ENCODE measurements at places on chromosomes 2 and 18.

GRCh38 chr2:235643680-235644511 is 150.1 kb downstream of the AGAP1 start:
- DNase-seq = no peak

- DNase-seq = no peak
These were observed 6.2 kb downstream of the KANSL3 start for GRCh38 chr2:96631804-96632435.

- peak; percentile 48 for DNase-seq
These were observed 3.0 kb upstream of the CEP68 start for GRCh38 chr2:65053199-65053598.

GRCh38 chr2:120482334-120482733 is 136.4 kb downstream of the INHBB start:
- DNase-seq = no peak

GRCh38 chr18:28045880-28046279 is 131.1 kb downstream of the CDH2 start:
- DNase-seq = no peak
